ENCODE measurements at places on chromosomes 2 and 18.
A peak's percentile ranks its signal among the peaks of the same experiment; 100 is the strongest.

DNA sequence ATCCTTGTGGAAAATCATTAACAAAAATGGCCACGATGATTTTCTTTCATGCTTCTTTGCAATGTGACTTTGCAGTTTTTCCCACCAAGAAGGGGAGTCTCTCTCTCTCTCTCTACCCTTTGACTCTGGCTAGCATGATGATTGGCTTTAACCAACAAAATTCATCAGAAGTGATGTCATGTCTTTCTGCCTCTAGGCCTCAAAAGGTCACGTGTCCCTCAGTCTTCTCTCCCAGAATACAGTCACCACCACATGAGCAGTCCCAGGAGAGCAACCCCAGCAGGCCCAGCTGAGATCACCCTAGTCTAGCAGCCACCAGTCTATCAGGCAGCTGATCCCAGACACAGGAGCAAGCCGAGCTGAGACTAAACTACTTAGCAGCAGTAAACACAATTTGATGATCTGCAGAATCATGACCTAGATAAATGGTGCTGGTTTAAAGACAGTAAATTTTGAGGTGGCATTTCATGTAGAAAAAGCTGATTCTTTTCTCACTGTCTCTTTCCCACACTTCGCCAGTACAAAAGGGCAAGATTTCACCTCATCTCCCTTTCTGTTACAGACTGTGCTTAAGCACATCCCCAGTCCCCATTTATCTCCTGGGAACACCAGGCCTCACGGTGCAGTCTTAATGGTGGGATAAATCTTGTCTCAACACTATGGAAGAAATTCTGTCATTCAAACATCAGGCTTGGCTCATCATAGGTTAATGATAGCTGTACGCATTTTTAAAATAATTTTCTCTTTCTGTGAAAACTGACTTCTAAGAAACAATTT lies 132.7 kb downstream of the SCG2 start:
- no peak for DNase-seq

DNA sequence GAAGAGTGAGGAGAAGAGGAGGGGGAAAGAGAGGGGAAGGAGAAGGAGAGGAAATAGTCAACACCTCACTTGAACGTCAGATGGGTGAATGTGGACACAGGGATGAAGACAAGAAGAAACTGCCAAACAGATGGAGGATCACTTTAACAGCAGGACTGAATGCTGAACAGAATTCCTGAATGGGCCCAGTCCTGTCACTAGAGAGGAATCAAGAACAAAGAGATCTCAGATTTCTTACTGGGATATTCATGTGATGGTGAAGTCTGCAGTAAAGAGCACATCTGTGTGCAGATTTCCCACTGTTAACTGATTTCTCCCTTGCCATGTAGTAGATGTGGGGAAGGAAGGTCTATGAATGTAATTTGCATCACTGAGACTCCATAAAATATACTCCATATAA lies 135.4 kb downstream of the L3MBTL4 start:
- DNase-seq: peak; percentile 65

- DNase-seq: no peak
These were observed 294.2 kb upstream of the HNMT start for GRCh38 chr2:137670111-137670510.

GRCh38 chr2:220660277-220661145 lies 911.6 kb downstream of the EPHA4 start:
- DNase-seq: no peak

DNA sequence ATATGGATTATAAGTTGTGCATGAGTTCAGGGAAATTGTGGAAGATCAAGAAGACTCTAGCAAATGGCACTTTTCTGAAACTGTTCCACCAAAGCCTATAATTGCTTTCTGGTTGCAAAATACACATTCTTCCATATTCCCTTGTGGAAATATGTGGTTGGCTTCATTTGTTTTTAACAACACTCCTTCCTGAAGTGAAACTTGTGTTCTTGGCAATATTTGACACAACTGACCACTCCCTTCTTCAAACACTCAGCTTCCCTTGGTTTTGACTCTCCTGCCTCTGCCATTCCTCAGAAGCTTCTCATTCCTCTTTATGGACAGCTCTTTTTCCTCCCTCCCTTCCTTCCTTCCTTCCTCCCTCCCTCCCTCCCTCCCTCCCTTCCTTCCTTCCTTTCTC lies 192.3 kb downstream of the PMAIP1 start:
- DNase-seq: no peak

GRCh38 chr2:70984228-70984575 lies 5.8 kb downstream of the ANKRD53 start:
- DNase-seq: no peak

DNA sequence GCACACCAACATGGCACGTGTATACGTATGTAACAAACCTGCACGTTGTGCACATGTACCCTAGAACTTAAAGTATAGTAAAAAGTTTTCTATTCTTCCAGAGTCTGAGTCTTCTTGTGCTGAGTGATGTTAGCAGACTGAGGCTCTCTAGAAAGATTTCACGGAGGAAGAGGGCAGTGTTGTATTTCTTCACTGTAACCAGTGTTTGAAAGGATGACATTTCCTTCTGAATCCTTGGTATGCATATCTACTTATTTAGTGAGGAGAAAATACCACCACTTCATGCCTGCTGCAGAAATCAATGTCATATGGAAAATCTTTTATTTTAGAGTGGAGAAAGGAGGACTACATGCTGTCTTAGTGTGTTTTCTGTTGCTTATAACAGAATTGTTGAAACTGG lies 357.1 kb downstream of the CCDC85A start:
- no peak for DNase-seq

DNA sequence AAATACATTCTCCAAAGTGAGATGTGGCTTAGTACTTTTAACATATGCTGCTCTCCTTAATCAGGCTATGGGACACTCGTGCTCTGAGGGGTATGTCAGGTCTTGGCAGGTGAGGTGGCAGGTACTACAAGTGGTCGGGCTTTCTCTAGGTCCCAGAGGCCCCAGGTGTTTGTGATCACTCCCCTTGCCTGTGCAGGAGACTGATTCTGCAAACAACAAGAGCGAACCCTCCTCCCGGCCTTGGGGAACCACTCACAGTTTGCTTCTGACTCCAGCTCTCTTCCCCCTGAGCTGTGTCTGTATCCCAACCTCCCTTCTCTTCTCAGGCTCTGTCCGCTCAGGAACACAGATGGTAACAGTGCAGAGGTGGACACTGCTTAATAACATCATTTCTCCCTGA lies 48.1 kb downstream of the ATOH8 start:
- DNase-seq: no peak

- DNase-seq: no peak
These were observed 127.8 kb downstream of the CERS6 start for GRCh38 chr2:168583710-168584521.

DNA sequence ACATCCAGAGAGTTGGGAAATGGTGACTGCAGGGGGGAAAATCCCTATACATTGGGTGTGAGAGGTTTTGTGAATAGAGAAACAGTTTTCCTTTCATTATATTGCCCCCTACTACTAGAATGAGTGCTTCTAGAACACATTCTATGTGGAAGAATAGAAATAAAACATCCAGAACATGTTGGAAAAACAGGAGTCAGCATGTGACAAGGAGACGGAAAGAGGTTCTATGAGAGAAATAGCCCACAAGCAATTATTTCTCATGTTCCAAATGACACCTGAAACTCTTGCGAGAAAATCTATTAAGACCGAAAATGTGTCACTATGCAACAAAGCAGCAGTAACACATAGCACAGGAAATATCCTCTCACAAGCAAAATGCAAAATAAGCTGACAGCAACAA lies 202.7 kb upstream of the SPOPL start:
- DNase-seq: no peak

GRCh38 chr2:163573652-163574051 lies 162.2 kb downstream of the FIGN start:
- DNase-seq: no peak

DNA sequence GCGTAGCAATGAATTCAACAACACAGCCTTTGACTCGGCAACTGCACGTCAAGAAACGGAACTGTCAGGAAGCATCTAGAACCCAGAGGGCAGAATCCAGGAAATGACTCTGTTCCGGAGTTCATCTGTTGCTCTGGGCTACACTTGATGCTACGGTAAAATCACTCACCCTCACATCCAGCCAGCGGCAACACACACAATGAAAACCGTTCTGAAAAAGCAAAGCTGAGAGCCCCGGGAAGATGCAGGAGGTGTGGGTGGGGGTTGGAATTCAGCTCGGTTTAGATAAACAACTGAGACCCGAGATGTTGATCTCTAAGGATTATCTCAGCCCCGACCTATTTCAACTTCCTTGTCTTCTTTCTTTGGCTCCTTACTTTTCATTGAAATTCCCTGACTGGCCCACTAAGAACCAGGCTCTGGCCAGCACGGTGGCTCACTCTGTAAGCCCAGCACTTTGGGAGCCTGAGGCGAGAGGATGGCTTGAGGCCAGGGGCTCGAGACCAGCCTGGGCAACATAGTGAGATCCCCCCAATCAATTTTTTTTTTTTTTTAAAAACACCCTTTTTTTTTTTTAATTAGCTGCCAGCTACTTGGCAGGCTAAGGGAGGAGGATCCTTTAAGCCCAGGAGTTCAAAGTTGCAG lies 13.3 kb upstream of the RAB17 start:
- DNase-seq: peak; percentile 44

GRCh38 chr2:231642631-231643494 lies 50.2 kb downstream of the TEX44 start:
- no peak for DNase-seq

- no peak for DNase-seq
These were observed 9.0 kb upstream of the HAAO start for GRCh38 chr2:42801381-42801780.

DNA sequence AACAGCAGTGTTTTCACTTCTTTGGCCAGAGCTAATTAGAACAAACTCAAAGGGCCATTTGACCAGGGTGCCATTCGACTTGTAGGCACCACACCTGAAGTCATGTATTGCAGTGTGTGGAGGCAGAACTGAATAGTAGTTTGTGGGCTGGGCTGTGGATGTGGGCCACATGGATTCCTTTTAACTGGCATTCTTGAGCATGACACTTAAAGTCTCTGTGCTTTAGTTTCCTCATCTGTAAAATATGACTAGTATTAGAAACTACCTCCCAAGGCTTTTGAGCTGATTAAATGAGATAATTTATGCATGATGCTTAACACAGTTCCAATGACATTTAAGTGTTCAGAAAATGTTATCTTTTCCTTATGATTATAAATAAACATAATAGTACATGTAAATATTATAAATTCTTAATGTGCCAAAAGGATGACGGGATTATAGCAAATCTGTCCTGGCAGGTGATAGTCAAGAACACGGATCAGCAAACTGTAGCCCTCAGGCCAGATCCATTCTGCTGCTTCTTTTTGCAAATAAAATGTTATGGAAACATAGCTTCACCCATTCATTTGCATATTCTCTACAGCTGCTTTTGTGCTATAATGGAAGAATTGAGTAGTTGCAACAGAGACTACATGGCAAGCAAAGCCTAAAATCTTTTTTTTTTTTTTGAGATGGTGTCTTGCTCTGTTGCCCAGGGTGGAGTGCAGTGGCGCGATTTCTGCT lies 36.3 kb upstream of the CCDC68 start:
- DNase-seq: no peak

DNA sequence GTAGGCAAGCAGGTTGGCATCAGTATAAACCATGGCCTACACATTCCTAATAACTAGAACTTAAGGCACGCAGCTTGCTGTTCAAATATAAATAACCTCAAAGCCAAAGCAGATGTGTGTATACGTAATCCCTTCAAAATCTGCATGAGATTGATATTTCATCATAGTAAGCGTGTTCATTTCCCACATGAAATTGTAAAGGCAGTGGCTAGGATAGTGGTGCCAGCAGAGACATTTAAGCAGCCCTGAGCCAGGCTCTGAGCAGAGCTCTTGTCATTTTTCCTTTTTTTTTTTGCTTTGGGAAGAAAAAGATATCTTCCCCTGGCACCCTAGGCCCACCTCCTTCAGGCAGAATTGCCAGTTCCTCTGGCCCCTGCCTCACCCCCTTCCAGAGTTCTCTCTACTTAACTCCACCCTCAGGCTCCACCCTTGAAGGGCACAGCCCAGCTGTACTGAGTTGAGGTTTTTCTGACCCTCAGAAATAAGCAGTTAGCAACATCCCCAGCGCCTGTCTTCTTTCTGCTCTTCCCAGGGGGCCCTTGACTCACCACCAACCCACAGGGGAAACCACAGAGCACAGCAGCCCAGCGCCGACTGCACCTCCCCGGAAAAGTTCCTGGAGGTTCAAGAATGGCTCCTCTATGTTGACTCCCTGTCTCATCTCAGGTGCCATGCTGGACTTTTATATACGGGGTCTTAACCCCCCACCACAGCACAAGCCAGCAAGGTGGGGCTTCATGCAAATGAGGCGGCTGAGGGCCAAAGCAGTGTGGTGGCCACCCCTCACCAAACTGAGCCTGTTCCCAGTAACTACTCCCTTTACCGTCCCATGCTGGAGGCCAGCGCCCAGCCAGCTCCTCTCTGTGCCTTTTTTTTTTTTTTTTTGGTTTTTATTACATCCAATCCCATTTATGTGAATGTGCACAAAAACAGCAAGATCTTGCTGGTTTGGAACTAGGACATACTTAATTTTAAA lies 84.7 kb downstream of the EHD3 start:
- DNase-seq: no peak

DNA sequence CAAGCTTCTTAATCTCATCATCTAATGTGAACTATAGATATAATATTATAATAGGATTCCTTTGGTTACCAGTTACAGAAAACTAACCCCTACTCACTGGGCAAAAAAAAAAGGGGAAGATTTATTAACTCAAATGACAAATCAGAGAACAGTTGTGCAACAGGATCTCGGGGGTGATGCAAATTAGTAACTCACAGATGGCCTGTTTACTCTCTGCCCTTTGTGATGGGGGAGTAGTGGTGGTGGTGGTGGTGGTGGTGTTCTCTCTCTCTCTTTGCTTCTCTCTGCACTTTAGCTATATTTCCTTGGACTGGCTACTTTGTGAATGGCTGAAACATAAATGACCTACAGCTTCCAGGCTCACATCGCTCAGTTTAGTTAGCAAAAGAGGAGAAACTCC lies 59.0 kb downstream of the TMEM247 start:
- DNase-seq: no peak

DNA sequence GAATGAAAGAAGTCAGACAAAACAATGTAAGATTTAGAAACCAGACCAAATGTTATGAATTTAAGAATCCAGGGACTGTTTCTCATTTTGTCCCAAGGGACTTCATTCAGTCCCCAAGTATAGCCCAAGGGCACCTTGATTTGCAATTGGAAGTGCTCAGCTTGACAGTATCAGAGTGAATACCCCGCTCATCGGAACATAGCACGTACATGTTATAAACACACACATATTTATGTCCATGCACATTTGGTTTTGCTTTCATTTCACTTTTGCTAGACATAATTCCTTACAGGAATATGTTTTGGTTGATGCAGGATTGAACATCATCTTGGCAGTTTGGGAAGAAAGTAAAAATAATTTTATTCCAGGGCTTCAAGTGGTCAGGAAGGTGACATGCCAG lies 100.2 kb downstream of the PID1 start:
- no peak for DNase-seq

GRCh38 chr18:23380817-23381216 lies 72.3 kb upstream of the RIOK3 start:
- no peak for DNase-seq

DNA sequence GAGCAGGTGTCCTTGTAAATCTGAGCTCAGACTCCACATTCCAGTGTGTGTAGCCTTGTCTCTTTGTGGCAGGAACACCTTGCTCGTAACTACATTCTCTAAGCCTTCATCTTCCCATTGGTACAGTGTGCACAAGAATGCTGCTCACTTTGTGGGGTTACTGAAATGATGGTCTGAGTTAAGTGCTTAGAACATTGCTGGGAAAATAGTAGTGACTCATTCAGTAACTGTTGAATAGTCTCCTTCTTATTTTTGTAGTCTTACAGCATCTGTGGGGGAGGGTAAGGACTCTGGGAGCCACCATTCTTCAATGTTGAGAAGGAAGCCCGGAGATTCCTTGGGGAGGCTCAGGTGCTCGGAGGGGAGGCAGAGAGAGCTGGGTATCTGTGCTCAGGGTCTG lies 236.0 kb upstream of the HDAC4 start:
- no peak for DNase-seq

Data from globus pallidus (tissue), 1 donor.